Muscle of leg (tissue), 16 donors: ENCODE measurements at places on chromosomes 2 and 18. TPM values are rescaled to one million over a fixed set of nuclear protein-coding genes. Genes with fewer than 3 reads are reported as not detected.

Gene MOCOS
- 0.39 TPM for polyA plus RNA-seq

GRCh38 chr2:2739231-2739795, 408.2 kb upstream of the MYT1L start:
- no peaks in the 10 kb centered on the region for H3K36me3 ChIP-seq
- peaks cover 6% of the 10 kb centered on the region for H3K4me1 ChIP-seq
- no peak overlapping the region for H3K4me3 ChIP-seq

GRCh38 chr2:29753671-29754444, 167.5 kb downstream of the ALK start:
- H3K27ac ChIP-seq: no peak overlapping the region
- peak; percentile 34 for DNase-seq
- H3K4me3 ChIP-seq: no peak overlapping the region
- no peaks in the 10 kb centered on the region for H3K4me1 ChIP-seq
- H3K27me3 ChIP-seq: peaks cover 2% of the 10 kb centered on the region

- no peaks in the 10 kb centered on the region for H3K36me3 ChIP-seq
- H3K4me1 ChIP-seq: peaks cover 3% of the 10 kb centered on the region
- H3K27me3 ChIP-seq: no peaks in the 10 kb centered on the region
- H3K4me3 ChIP-seq: no peak overlapping the region
These were observed 90.2 kb upstream of the ARHGAP28 start for GRCh38 chr18:6639305-6639704.

DNA sequence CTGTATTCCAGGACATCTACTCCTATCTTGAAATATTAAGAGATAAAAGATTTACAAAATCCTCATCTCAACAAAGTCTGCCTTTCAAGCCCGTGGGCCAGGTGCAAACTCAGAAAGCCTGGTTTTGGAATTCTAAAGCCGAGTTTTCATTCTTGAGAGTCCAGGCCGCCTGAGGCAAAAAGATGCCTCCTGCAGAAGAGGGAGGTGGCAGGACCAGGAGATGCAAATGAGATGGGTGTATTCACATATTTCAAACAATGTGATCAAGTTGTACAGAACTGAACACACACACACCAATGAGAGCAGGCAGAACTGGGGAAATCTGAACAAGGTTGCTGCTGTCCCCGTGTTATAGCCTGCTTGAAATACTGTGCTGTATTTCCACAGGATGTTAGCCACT, 7.7 kb upstream of the HS6ST1 start:
- no peak overlapping the region for H3K4me3 ChIP-seq
- peaks cover 10% of the 10 kb centered on the region for H3K4me1 ChIP-seq
- H3K27me3 ChIP-seq: no peaks in the 10 kb centered on the region
- no peaks in the 10 kb centered on the region for H3K36me3 ChIP-seq

DNA sequence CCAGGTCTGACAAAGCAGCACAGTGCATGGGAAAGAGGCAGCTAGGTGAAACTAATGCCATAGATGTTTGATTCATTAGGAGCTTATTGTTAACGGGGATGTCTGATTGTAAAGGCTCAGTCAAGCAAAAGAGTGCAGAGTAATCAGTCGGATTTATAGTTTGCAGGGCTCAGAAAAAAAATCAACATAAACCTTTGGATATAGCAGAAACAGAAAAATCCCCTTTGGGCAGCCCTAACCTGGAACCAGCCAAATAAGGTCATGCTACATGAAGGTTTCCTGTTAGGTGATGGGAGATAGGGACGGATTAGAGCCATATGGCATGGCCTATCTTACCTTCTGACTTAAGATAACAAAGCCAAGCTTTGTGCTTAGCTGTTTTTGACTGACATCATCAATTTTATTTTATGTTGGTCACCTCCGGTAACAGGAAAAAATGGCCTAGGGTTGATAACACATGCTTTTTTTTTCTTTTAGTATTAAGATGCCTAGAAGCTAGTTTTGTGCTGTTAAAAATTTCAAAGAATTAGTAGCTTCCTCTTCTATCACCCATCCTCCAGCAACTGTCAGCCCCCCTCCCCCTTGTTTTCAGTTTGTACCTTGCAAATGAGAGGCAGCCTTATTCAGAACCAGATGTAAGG, 60.7 kb upstream of the ZEB2 start:
- no peaks in the 10 kb centered on the region for H3K27me3 ChIP-seq
- DNase-seq: no peak
- H3K36me3 ChIP-seq: no peaks in the 10 kb centered on the region
- H3K27ac ChIP-seq: no peak overlapping the region
- H3K4me3 ChIP-seq: no peak overlapping the region

GRCh38 chr2:33336036-33336625, 140.3 kb upstream of the RASGRP3 start:
- H3K4me3 ChIP-seq: no peak overlapping the region
- H3K36me3 ChIP-seq: no peaks in the 10 kb centered on the region

Gene CHMP3
- polyA plus RNA-seq: 134 TPM

GRCh38 chr2:109213646-109214433, 84.8 kb downstream of the SH3RF3 start:
- H3K27ac ChIP-seq: no peak overlapping the region
- peaks cover 19% of the 10 kb centered on the region for H3K27me3 ChIP-seq
- no peak for DNase-seq
- H3K4me3 ChIP-seq: no peak overlapping the region

Gene TEKT4
- not detected for polyA plus RNA-seq

Gene NR4A2
- polyA plus RNA-seq: 1.4 TPM

DNA sequence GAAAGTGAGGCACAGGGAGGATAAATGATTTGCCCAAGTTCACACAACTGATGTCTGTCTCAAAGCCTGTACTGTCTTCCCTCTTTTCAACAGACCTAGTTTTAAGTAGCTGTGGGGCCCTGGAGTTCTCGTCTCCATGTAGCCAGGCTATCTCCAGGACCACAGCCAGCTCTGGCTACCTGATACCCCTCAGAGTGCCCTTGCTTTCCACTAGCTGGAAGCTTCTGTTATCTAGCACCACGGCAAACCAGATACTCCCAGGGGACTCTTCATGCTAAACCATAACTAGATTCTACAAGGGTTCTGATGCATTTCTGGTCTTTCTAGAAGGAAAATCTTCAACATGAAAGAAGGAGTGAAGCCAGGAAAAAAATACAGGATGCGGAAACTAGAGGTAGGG, 137.3 kb downstream of the GALNT14 start:
- DNase-seq: peak; percentile 25
- no peaks in the 10 kb centered on the region for H3K36me3 ChIP-seq
- no peaks in the 10 kb centered on the region for H3K4me1 ChIP-seq
- peaks cover 11% of the 10 kb centered on the region for H3K27me3 ChIP-seq

DNA sequence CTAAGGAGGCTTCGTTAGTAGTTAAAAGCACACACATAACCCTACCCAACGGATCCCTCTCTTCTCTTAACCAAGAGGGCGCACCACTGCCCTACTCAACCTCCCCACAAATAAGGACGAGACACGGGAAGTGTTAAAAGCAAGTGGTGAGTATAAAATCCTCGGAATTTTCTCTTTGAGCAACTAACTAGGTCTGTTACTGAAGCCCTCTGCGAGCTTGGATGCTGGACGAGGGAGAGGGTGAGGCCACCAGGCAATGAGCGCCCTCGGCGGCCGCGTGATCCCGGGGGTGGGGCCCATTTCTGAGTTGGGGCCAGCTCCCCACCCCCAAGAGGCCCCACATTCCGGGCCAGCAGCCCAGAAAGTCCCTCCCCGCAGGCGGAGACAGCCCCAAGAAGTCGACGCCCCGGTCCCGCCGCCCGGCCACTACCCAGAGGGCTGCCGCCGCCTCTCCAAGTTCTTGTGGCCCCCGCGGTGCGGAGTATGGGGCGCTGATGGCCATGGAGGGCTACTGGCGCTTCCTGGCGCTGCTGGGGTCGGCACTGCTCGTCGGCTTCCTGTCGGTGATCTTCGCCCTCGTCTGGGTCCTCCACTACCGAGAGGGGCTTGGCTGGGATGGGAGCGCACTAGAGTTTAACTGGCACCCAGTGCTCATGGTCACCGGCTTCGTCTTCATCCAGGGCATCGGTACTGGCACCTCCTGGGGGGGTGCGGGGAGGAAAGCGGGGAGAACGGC, at the start of gene CYBRD1:
CYBRD1 (plus strand) TSS at position 423 of the 736 bp plus-strand sequence; CDS start at position 495, 72 bp downstream.
- H3K27ac ChIP-seq: peak within 1 kb of the TSS; percentile 92
- H3K27me3 ChIP-seq: peaks cover 2% of the 10 kb centered on the region
- peaks cover 19% of the 10 kb centered on the region for H3K4me1 ChIP-seq
- peak within 1 kb of the TSS; percentile 90 for H3K4me3 ChIP-seq
- no peaks in the 10 kb centered on the region for H3K36me3 ChIP-seq

DNA sequence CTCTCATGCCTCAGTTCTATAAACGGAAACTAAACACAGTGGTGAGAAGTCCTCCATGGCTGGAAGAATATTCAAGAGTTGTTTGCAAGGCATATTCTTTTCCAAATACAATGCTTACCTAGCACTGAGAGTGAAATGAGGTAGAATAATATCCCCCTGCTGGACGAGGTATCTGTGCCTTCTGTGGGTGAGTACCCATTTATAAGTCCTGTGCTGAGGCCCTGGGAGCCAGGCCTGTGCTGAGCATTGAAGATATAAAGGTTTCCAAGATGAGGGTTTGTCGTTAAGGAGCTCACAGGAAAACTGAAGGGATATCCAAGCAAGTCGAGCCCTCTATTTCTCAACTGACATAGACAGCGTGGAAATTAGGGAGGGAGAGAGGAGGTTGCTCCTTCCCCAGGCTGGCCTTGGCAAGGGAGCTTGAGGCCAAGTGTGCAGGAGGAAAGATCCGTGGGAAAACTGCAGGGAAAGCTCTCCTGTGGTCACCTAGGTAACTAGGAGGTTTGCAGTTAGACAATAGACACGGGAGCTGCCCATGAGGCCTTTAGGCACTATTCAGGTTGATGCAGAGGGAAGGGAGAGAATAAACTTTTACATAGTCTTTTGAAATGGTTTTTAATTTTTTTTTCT, 17.6 kb downstream of the PTPRM start:
- H3K4me3 ChIP-seq: no peak overlapping the region
- no peaks in the 10 kb centered on the region for H3K36me3 ChIP-seq
- DNase-seq: peak; percentile 39
- peaks cover 4% of the 10 kb centered on the region for H3K4me1 ChIP-seq

DNA sequence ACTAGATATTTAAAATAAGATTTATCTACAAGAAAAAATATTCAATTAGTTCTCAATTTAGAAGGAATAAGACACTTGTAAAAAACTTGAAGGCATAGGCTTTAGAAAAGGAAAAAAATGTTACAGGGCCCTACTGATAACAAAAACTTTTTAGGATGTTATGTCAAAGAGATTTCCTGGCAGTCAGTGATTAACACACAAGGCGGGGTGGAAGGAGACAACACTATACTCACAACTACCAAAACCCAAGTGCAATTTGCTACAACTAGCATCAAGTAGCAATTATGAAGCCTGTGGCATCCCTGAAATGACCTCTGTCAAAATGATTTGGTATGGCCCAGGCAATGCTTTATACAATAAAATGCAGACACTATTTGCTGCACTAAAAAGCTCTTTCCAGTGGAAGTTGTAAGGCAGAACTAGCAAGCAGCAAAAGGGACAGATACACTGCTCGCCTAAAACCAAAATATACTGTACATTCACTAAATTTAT, 15.3 kb downstream of the STRN start:
- no peaks in the 10 kb centered on the region for H3K27me3 ChIP-seq
- no peaks in the 10 kb centered on the region for H3K36me3 ChIP-seq
- H3K4me1 ChIP-seq: no peaks in the 10 kb centered on the region
- no peak overlapping the region for H3K27ac ChIP-seq

- H3K27me3 ChIP-seq: no peaks in the 10 kb centered on the region
- no peak overlapping the region for H3K27ac ChIP-seq
- no peak for DNase-seq
- H3K4me3 ChIP-seq: no peak overlapping the region
- no peaks in the 10 kb centered on the region for H3K4me1 ChIP-seq
- H3K36me3 ChIP-seq: no peaks in the 10 kb centered on the region
These were observed 83.5 kb downstream of the EML6 start for GRCh38 chr2:54806975-54807374.

Gene CCDC178
- 0.84 TPM for polyA plus RNA-seq

- H3K27me3 ChIP-seq: no peaks in the 10 kb centered on the region
- no peak overlapping the region for H3K4me3 ChIP-seq
- no peaks in the 10 kb centered on the region for H3K4me1 ChIP-seq
- H3K36me3 ChIP-seq: no peaks in the 10 kb centered on the region
These were observed 40.5 kb downstream of the CAVIN2 start for GRCh38 chr2:191806396-191806795.

DNA sequence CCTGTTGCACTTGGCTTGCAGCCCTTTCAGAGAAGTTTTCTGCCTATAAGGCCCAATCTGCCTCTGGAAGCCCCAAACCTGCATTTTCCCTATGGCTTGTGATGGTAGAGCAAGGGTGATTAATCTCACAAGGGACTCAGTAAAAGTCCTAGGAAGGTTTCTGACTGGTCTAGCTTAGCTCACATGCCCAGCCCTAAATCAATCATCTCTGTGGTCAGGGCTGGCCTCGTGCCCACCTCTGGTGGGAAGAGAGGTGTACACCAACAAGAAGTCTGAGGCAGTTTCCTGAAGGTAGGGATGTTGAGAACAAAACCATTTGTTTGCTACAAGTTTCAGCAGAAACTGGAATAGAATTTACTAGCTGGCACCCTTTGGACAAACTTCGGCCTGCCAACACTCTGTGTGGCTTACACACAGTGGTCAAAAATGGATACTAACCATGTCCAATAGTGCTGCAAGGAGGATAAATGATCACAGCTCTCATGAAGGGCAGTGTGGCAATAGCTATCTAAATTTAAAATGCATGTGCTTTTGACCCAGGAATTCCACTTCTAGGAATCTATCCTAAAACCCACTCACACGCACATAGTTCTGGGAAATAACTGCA, 96.4 kb downstream of the EN1 start:
- no peak overlapping the region for H3K4me3 ChIP-seq
- H3K36me3 ChIP-seq: no peaks in the 10 kb centered on the region
- H3K27me3 ChIP-seq: no peaks in the 10 kb centered on the region
- no peak for DNase-seq

DNA sequence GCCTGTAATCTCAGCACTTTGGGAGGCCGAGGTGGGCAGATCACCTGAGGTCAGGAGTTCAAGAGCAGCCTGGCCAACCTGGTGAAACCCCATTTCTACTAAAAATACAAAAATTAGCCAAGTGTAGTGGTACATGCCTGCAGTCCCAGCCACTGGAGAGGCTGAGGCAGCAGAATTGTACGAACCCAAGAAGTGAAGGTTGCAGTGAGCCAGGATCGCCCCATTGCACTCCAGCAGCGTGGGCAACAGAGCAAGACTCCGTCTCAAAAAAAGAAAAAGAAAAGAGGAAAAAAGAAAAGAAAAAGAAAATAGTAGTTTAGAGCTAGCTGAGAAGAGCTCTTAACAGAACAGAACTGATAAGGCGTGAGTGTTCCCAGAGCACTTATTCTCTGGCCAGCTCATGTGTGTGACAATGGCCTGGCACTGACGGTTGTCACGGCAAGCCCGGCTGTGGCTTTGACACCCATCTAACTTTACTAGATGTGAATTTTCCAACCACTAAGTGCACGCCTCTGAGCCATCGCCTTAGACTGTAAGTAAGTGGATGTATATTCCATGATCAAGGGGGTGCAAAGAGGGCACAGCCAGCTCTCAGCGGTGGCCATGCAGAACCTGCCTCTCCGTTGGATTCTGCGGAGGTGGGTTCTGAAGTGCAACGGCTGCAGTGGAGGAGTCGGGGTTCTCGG, 80.0 kb downstream of the ZNF516 start:
- DNase-seq: no peak
- H3K4me1 ChIP-seq: peaks cover 16% of the 10 kb centered on the region
- H3K36me3 ChIP-seq: no peaks in the 10 kb centered on the region
- no peaks in the 10 kb centered on the region for H3K27me3 ChIP-seq

Gene SERPINB10
- 0.44 TPM for polyA plus RNA-seq

GRCh38 chr2:142300517-142300916, 169.7 kb upstream of the LRP1B start:
- no peak overlapping the region for H3K4me3 ChIP-seq
- H3K4me1 ChIP-seq: no peaks in the 10 kb centered on the region
- DNase-seq: no peak
- no peaks in the 10 kb centered on the region for H3K27me3 ChIP-seq
- no peak overlapping the region for H3K27ac ChIP-seq

Gene CHRNA1
- 131 TPM for polyA plus RNA-seq
